ENCODE measurements at places on chromosomes 2 and 18.

DNA sequence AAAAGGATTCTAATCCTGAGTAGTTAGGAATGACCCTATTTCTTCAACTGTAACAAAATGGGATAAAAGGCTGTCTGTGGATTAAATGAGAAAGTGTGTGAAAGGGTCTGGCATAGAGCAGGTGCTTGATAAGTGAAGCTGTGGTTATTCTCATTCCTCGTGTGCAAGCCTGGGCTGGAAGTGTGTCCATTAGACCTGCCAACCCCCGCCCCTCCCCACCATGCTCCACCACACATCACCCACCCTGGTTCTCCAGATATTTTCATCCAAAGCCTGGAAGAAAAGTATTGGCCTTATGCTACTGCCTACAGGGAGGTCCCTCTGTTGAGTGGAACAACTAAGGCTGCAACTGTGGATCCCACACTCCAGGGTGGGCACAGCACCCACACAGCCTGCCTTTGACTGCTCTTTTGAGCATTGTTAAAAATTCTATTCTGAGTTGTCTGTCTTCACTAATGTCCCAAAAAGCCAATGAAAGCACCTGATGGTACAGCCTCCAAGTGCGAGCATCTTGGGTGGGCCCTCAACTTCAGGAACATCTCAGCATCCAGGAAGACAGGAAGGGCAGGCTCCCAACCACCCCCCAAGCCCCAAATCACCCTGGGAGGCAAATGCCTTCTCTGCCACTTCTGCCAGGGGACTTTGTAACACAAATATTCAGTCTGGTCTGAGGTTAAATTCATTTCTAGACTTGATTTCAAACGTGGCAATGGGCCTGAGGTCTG, 102.8 kb upstream of the PPP1CB start:
- no peaks in the 10 kb centered on the region for H3K27me3 ChIP-seq
- H3K36me3 ChIP-seq = no peaks in the 10 kb centered on the region
- H3K4me1 ChIP-seq = no peaks in the 10 kb centered on the region
- no peak overlapping the region for H3K4me3 ChIP-seq
- no peak for DNase-seq

GRCh38 chr18:30455741-30456140, 586.8 kb downstream of the DSC3 start:
- no peak for DNase-seq
- H3K36me3 ChIP-seq = no peaks in the 10 kb centered on the region
- H3K4me1 ChIP-seq = no peaks in the 10 kb centered on the region
- no peak overlapping the region for H3K4me3 ChIP-seq
- H3K27ac ChIP-seq = no peak overlapping the region

- H3K4me3 ChIP-seq = no peak overlapping the region
- no peak overlapping the region for H3K27ac ChIP-seq
- H3K27me3 ChIP-seq = no peaks in the 10 kb centered on the region
These were observed 9.2 kb downstream of the CCNYL1 start for GRCh38 chr2:207720517-207721187.

DNA sequence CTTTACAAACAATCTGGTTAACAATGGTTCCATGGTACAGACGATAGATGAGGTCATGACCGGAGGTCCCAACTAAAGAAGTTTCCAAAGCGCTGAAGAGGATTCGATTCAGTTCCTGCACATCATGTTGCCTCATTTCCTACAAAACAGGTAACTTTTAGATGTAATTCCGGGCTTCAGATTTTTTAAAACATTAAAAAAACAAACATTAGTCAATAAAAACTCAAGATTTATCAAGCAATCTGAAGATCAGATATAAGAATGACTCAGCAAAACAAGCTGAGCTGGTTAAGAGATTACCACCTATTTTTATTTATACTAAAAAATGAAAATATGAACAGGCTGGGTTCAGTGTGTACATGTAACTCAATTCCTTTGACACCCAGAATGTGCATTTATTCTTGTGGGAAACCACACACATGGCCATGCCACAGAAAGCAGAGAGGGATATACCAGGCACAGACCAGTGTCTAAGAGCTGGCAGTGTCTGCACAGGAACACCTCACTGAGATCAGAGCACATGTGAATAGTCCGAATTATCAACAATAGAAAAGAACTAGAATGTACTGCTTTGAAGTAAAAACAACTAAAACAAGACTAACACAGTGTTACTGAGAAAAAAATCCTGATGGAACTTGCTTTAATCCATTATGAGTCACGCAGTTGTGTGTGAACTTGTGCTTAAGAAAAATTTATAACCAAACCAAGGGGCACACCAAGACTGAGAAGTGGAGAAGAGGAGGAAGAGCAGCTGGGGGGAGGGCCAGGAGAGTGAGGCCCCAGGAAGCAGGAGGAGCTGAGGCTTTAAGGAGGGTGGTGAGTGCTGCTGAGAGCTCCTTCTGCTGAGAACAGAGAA, 9.5 kb downstream of the USP40 start:
- H3K27ac ChIP-seq = peak overlapping the region; percentile 53
- peaks cover 6% of the 10 kb centered on the region for H3K36me3 ChIP-seq
- H3K27me3 ChIP-seq = no peaks in the 10 kb centered on the region
- no peak overlapping the region for H3K4me3 ChIP-seq
- DNase-seq = no peak
- peaks cover 8% of the 10 kb centered on the region for H3K4me1 ChIP-seq

GRCh38 chr18:9516437-9517064, 41.2 kb downstream of the RALBP1 start:
- no peak overlapping the region for H3K27ac ChIP-seq
- no peaks in the 10 kb centered on the region for H3K27me3 ChIP-seq
- H3K36me3 ChIP-seq = peaks cover 14% of the 10 kb centered on the region

DNA sequence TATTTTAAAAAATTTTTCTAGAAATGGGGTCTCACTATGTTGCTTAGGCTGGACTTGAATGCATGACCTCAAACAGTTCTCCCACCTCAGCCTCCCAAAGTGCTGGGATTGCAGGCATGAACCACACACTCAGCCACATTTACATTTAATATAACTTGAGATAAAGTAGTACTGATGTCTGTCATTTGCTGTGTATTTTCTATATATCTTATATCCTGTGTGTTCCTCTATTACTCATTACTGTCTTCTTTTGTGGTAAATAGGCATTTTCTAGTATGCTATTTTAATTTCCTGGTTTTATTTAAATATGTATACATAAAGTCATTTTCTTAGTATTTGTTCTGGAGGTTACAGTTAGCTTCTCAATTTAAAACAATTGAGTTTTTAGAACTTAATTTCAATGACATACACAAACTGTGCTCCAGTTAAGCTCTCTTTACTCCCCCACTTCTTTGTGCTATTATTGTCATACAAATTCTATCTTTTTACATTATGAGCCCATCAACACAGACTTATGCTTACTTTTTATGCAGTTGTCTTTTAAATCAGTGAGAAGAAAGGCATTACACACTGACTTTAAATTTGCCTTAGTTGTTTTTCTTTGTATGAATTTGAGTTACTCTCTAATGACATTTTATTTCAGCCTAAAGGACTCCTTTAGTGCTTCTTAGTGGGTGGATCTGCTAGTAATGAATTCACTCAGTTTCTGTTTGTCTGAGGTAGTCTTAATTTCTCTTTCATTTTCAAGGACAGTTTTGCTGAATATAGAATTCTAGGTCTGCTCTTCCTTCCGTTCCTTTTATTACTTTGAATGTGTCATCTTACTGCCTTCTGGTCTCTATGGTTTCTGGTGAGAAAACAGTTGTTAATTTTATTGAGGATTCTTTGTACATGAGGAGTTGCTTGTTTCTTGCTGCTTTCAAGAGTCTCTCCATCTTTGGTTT, 6.2 kb upstream of the INPP4A start:
- no peak overlapping the region for H3K27ac ChIP-seq
- no peaks in the 10 kb centered on the region for H3K27me3 ChIP-seq
- DNase-seq = no peak
- no peaks in the 10 kb centered on the region for H3K4me1 ChIP-seq
- H3K36me3 ChIP-seq = no peaks in the 10 kb centered on the region
- H3K4me3 ChIP-seq = no peak overlapping the region

- no peaks in the 10 kb centered on the region for H3K36me3 ChIP-seq
- no peak overlapping the region for H3K27ac ChIP-seq
- H3K4me1 ChIP-seq = no peaks in the 10 kb centered on the region
These were observed 249.2 kb upstream of the SLC39A10 start for GRCh38 chr2:195407783-195408182.

GRCh38 chr18:22935431-22935830, 2.3 kb downstream of the RBBP8 start:
- H3K36me3 ChIP-seq = peaks cover 5% of the 10 kb centered on the region
- H3K27ac ChIP-seq = no peak overlapping the region
- H3K4me1 ChIP-seq = peaks cover 7% of the 10 kb centered on the region
- peak; percentile 49 for DNase-seq
- no peaks in the 10 kb centered on the region for H3K27me3 ChIP-seq
- H3K4me3 ChIP-seq = no peak overlapping the region

DNA sequence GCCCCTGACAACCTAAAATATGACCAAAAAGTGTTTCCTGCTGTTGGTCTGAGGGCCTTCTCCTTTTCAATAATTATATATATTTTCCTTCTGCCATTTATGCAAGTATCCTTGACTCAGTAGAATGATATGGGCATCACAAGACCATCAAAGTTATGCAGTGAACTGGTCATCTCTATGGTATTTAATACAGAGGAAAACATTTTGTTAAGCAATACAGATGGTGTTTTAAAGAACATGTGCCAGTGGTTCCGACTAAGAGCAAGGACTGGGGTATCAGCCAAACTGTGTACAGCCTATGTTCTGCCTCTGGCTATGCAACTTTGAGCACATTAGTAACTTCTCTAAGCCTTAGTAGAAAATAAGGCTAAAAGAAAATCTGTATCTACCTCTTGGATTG, 179.0 kb downstream of the TRABD2A start:
- no peaks in the 10 kb centered on the region for H3K4me1 ChIP-seq
- H3K36me3 ChIP-seq = no peaks in the 10 kb centered on the region
- no peak overlapping the region for H3K27ac ChIP-seq
- no peak overlapping the region for H3K4me3 ChIP-seq
- no peak for DNase-seq

GRCh38 chr2:112220831-112221230, 34.0 kb downstream of the ZC3H8 start:
- H3K4me3 ChIP-seq = no peak overlapping the region
- no peak for DNase-seq
- no peaks in the 10 kb centered on the region for H3K4me1 ChIP-seq
- peaks cover 21% of the 10 kb centered on the region for H3K36me3 ChIP-seq
- no peak overlapping the region for H3K27ac ChIP-seq
- no peaks in the 10 kb centered on the region for H3K27me3 ChIP-seq

DNA sequence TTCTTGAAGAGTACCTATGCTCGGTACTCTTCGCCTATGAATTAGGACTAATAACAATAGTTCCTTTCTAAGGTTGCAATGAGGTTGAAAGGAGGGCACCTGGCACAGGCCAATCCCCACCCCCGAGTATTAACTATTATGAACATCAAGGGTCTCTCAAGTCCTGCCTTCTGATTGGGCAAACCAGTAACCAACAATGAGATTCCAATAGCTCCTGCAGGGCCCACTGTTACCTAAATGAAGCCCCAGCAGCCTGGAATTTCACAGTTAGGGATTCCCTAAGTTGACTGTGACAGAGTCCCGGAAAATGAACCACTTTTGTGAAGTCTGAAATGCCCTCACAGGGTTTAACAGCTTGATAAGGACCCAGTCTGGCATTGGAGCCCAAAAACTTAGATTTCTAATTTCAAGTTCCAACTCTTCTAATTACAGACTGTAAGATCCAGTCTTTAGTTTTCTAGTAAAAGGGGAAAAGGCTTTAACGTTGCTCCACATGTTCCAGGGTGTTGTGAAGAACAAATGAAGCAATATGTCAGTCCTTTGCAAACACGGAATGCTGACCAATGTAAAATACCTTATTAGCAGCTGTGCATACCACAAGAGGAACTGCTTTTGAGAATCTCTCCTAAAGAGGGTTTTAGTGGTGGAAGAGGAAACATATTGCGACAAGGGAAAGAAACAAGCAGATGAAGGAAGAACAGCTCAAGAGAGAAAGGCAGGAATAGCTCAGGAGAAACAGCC, 277.7 kb upstream of the MAP2 start:
- H3K4me3 ChIP-seq = no peak overlapping the region
- no peak overlapping the region for H3K27ac ChIP-seq
- no peaks in the 10 kb centered on the region for H3K27me3 ChIP-seq
- no peaks in the 10 kb centered on the region for H3K36me3 ChIP-seq

DNA sequence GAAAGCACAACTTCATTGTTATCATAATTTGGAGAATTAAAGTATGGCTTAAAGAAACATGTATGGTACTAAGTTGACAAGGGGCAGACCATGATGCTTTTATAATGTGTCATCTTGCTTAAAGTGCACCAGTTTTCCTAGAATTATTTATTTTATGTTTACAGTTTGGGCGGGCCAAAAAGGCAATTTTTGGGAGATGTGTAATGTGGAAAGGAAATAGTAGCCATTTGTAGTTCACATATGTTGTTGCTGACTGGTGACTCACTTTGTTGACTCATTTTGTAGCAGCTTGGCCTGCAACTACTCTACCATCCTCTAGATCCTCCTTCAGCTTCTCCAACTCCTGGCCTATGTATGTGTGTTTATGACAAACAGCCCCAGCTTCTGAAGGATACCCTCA, 7.7 kb downstream of the ZSCAN30 start:
- H3K4me3 ChIP-seq = no peak overlapping the region
- no peaks in the 10 kb centered on the region for H3K27me3 ChIP-seq
- H3K27ac ChIP-seq = no peak overlapping the region

GRCh38 chr2:20542269-20542668, 95.4 kb downstream of the RHOB start:
- H3K27ac ChIP-seq = no peak overlapping the region
- H3K27me3 ChIP-seq = no peaks in the 10 kb centered on the region
- H3K4me3 ChIP-seq = no peak overlapping the region
- H3K4me1 ChIP-seq = peaks cover 3% of the 10 kb centered on the region

DNA sequence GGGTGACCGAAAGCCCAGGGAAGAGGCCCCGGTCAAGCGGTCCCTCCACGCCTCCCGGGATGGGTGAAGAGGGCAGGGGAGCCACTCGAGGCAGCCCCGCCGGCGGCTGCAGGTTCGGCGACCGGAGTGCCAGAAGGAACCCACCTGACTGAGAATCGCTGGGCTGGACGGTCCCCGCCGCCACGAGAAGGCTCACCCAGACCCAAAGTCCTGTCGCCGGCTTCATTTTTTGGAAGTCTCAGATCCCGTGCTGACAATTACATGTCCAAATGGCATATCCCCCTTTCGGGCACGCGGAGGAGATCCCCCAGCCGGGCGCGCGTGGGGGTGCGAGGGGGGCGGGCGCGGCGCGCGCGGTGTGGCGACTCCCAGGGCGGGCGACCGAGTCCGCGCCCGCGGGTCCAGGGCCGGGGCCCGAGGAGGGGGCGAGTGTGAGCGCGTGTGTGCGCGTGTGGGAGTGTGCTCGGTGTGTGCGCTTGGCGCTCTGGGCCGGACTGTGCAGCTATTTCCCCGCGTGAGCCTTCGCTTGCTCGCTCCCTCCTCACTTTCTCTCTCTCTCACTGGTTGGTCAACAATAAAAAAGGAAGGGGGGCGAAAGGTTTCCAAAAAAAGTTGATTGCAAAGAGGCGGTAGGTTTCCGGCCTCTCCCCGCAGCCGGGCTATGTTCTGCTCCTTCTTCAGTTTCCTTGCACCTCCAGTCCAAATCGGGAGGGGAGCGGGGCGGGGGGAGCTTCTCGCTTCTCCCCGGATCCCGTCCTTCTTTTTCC, at the start of gene ERBB4:
Gene ERBB4, minus strand, starts transcription at position 498 of the 767 bp plus-strand sequence. Its CDS starts 272 bp downstream, at position 226.
- no peaks in the 10 kb centered on the region for H3K36me3 ChIP-seq
- no peak within 1 kb of the TSS for H3K27ac ChIP-seq
- no peak for DNase-seq
- H3K4me1 ChIP-seq = no peaks in the 10 kb centered on the region
- H3K27me3 ChIP-seq = peaks cover 49% of the 10 kb centered on the region

GRCh38 chr2:134173338-134174016, 80.4 kb upstream of the MGAT5 start:
- no peak for DNase-seq
- no peak overlapping the region for H3K27ac ChIP-seq
- H3K27me3 ChIP-seq = no peaks in the 10 kb centered on the region
